Activated naive CD8-positive, alpha-beta T cell treated with anti-CD3 and anti-CD28 coated beads, Interleukin-2, amount 50 U/mL, for 24 hours (primary cell): ENCODE measurements at places on chromosomes 11 and 22.

DNA sequence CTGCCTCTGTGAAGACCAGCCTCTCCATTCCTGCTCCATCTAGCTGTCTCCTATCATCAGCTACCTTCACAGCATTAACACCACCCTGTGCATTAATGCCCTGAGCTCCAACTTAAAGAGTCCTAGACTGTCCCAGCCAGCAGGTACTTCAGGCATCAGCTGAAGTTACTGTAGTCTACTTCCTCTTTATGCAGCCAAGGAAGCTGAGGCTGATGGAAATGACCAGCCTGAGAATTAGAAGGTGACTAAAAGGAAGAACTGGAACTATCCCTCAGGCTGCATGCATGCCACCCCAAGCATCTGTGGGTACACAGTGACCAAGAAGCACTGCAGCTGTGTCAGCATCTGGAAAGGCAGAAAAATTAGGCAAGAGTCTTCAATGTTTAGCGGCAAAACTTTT is 28.2 kb downstream of the MS4A10 start:
- DNase-seq, result no peak

DNA sequence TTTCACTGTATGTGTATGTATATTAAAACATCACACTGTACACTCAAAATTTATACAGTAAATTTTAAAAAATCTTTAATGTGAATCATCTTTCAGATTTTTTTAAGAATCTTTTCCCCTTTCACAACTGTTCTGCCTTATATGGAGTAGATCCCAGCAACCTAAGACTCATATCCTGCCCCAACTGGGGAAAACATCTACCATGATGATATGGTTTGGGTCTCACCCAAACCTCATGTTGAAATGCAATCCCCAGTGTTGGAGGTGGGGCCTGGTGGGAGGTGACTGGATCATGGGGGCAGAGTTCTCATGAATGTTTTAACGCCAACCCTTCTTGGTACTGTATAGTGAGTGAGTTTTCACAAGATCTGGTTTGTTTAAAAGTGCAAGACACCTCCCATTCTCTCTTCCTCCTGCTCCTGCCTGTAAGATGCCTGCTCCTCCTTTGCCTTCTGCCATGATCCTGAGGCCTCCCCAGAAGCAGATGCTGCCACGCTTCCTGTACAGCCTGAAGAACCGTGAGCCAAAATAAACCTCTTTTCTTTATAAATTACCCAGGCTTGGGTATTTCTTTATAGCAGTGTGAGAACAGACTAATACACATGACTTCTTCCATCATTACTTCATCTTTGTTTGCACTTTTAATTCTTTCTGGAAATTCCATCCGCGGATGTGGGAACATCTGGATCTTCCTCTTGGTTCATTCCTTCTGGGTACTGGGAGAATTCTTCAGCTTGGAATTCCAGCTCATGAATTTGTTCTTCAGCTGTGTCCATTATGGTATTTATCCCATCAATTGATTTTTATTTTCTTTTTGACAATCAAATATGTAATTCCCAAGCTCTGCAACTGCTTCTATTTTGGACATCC is 36.9 kb downstream of the LINC01488 start:
- DNase-seq, result no peak

DNA sequence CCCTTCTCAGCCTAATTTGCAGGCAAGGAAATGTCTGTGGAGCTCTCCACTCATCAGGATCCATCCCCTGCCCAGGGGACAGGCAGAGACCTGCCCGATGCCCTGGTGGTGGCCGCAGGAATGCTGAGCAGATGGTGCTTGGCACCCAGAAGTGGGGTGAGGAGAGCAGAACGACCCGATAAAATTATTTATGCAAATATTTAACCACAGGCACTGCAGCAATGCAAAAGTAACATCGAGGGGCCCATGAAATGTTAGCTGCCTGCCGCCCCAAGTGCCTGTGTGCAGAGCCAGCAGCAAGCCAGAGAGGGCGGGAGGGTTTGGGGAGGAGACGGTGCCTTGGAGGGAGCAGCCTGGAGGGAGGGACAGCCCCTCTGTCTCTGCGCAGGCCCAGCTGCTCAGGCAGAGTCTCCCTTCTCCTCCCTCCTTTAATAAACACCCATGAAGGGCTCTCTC is 205.5 kb downstream of the CTTN start:
- DNase-seq, result no peak

- no peak for DNase-seq
Observed at GRCh38 chr11:31725176-31725575, 85.9 kb downstream of the PAX6 start.

- DNase-seq, result no peak
Observed at GRCh38 chr22:32920032-32920628, 118.6 kb downstream of the TIMP3 start.

- no peak for DNase-seq
Observed at GRCh38 chr11:75435571-75435925, 2.5 kb upstream of the KLHL35 start.

GRCh38 chr11:130520271-130520671 is 71.8 kb downstream of the ADAMTS15 start:
- no peak for DNase-seq

DNA sequence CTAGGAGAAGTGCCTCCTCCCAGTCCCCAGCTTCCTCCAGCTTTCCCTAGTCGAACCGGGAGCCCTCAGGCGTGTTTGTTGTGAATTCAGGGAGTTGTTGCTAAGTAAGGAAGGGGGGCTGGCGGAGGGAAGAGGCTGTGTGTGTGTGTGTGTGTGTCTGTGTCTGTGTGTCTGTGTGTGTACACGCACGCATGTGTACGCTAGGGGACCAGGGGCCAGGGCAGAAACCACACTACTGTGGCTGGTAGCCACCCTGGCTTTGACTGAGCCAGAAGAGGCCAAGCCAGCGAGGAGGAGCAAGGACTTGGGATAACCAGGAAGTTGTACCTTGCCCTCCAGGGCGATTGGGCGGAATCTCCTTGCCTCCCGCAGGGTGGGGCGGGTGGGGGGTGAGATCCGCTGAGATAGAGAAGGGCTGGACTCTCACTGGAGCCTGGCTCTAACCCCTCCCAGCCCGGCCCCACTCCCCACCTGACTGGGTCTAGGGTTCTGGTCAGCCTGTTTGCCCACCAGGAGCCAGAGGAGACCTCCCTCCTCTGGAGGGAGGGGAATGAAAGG is 7.5 kb downstream of the BCL9L start:
- DNase-seq, result no peak

DNA sequence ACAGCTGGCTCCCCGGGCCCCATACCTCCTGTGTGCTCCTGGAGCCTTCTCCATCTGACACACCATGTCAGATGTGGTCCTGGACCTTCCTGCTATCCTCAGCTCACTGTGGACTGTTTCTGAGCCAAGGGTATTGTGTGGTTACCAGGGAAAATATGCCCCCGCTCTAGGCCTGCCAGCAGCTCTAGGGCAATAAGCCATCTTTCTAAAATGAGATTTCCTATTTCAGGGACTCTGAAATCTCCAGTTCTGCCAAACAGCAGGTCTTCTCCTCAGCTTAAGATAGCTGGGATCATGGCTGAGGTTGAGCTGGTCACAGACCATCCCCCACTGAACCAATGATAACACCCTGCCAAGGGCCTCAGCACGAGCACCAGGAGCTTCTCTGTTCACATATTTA is 227.6 kb downstream of the ST3GAL4 start:
- no peak for DNase-seq

- DNase-seq, result peak; percentile 86
Observed at GRCh38 chr11:17389211-17389956, 925 bp upstream of the KCNJ11 start.

DNA sequence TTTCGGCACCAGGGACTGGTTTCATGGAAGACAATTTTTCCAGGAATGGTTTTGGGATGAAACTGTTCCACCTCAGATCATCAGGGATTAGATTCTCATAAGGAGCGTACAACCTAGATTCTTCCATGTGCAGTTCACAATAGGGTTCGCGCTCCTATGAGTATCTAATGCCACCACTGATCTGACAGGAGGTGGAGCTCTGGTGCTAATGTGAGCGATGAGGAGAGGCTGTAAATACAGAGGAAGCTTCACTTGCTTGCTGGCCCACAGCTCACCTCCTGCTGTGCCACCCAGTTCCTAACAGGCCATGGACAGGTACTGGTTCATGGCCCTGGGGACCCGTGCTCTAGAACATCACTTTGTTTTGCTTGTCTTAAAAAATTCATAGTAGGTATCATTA is 41.8 kb upstream of the AMPD3 start:
- DNase-seq, result peak; percentile 30

DNA sequence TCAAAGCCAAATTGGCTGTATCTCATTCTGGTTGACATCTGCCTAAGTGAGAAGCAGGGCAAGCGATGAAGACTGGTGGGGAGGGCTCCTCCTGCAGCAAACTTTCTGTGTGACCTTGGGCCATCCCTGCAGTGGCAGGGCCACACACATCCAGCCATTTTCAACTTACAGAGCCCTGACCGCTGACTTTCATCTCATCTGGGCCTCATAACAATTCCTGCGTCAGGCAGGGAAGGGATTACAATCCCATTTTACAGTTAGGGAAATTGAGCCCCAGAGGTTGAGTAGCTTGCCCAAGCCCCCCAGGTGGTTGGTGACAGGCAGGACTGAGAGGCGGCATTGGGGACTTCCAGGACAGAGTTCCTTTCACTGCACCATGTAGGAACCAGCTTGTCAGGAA is 21.9 kb downstream of the TPBGL start:
- no peak for DNase-seq

DNA sequence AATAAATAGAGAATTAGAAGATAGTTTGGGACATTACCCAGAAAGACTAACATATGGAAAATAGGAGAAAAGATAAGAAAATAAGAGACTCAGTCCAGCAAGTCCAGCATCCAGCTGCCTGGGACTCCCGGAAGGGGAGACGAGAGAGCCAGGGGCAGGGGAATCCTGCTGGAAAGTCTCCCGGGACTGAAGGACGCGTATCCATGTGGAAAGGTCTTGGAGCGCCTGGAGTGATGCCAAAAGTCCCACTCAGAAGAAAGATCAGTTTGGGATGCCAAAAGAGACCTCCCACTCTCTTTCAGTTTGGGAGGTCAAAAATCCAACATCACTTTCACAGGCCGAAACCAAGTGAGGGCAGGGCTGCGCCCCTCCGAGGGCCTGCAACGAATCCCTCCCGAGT is 30.7 kb downstream of the LRFN4 start:
- DNase-seq, result no peak

DNA sequence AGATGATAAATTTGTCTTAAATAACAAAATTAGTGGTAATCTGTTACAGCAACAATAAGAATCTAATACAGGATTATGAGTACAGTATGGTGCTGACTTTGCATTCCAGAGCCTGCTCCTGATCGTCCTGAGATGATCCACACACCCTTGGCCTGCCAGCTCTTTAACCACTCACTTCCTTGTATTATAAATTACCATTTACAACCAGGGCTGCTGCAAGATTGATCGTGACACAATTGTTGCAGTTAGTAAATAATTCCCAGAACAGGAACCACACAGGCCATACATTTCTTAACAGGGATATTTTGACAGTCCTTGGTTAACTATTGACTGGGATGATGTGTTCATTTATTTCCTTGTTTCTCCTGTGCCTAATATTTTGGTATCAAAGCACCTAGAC is 3.8 kb upstream of the CBLIF start:
- no peak for DNase-seq
